ENCODE measurements at places on chromosomes 1 and 21.

DNA sequence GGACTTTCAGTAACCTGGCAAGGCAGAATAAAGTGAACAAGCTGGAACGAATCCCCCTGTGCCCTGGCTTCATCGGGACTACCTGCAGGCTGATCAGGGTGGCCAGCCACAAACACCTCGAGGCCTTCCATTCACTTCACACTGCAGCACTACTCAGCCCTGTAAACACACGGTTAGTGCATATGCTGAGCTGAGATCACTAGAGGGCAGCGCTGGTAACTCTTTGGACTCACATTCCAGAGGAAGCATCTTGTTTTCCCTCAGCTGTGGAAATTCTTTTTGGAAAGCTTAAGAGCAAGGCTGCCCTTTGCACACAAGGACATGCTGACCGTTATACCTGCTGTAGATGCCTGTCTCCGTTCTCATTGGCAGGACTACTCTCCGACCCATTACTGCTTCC, 32.1 kb downstream of the PCSK9 start:
- DNase-seq, result no peak

- no peak for DNase-seq
These were observed 110.0 kb downstream of the UBR4 start for GRCh38 chr1:19100028-19100427.

DNA sequence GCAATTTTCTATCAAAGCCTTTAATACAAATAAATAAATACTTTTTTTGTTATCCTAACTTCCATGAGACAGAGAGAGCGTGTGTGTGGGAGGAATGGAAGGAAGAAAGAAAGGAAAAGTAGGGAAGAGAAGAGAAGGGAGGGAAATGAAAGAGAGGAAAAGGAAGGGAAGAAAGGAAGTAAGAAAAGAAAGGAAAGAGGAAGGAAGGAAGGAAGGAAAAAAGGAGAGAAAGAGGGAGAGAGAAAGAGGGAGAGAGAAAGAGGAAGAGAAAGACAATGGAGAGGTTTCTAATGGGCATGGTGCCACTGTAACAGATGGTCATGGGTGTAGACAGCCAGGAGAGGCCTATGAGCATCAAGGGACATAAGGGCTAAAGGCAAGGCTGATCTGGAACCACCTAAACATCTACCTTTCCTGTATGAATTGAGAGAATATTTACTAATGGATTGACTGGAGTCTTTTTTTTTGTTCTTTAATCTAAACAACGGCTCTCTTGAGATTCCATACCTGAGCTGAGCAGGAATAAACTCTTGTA, 234.9 kb downstream of the PTPRC start:
- DNase-seq, result no peak

DNA sequence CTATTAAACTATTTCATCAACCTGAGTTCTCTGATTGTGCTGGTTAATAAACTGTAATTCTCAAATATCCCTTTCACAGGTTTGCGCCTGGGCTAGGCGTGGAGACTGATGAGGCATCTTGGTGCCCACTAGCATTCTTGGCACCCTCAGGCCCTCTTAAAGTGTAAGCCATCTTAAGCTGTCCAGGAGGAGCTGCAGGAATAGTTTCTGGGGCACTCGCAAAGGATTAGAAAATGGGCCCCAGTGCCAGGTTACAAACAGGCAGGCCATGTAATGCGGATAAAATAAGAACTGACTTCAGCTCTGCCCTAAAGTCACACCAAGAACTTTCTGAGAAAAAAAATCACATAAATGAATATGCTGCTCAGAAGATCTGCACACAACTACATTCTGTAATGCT, 1.1 kb downstream of the CASQ2 start:
- DNase-seq, result no peak

GRCh38 chr1:213260311-213261075, 209.5 kb downstream of the RPS6KC1 start:
- DNase-seq, result no peak

- no peak for DNase-seq
These were observed 44.6 kb upstream of the CNN3 start for GRCh38 chr1:94971491-94971924.

- no peak for DNase-seq
These were observed 7.3 kb downstream of the GLMN start for GRCh38 chr1:92291372-92291999.

GRCh38 chr1:23625459-23625858, 66.1 kb upstream of the RPL11 start:
- DNase-seq, result no peak

Measured in CD8-positive, alpha-beta memory T cell (primary cell).